ENCODE measurements at places on chromosomes 2 and 18.

GRCh38 chr18:370751-371608 lies 103.1 kb upstream of the THOC1 start:
- DNase-seq, result no peak

- no peak for DNase-seq
These were observed 7.2 kb upstream of the TMEM177 start for GRCh38 chr2:119671752-119672151.

DNA sequence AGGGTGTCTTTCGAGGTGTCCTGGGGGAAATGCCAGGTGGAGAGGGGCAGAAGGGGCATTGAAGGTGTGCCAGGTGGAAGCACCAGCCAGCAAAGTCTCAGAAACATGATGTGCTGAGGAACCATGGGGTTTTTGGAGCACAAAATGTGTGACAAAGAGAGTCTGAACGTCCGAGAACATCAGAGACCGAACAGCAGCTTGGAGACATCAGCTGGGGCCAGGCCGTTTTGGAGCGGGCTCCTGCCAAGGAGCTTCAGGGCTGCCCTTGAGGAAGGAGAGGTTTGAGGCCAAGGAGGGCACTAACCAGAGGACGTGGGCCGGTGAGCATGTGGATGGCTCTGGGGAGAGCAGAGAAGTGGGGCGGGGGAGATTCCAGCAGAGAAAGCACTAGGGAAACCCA lies 5.3 kb upstream of the MBP start:
- no peak for DNase-seq

DNA sequence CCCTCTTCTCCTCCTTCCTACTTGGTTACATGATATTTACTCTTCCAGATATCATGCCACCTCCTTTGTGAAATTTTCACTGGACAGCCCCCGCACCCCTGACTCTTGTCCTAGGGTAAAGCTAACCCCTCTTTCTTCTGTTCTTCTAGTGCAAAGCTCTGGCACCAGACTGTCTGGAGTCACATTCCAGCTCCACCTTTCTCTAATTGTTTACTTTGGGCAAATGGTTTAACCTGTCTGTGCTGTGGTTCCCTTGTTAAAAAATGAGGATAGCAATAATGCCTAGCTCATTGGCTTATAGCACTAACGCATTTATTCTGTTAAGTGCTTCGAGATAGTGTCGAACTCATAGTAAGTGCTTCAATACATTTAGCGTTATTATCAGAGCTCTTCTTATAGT lies 306.2 kb downstream of the ALK start:
- no peak for DNase-seq

DNA sequence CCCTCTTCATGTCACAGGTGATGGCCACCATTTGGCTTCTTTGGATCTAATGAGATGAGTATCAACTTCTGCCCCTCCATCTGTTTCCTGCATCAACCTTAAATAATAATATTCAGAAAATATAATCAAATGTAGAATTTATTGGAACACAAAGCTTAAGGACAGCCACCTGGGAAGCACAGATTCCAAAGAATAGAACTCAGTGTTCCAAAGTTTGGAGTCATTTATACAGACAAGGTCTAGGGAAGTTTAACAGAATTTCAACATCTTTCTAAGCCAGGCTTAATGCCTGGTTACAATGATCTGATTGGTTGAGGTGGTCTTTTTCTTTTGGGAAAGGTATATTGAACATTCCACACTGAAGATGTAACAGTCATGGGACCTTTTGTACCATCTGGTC lies 218.0 kb upstream of the PIEZO2 start:
- DNase-seq, result no peak

Measured in activated T-helper 1 cell treated with Interleukin-2 at 50 U/mL for 16 hours (primary cell).